PC-3 (cell line): ENCODE measurements at places on chromosomes 5 and 9.

DNA sequence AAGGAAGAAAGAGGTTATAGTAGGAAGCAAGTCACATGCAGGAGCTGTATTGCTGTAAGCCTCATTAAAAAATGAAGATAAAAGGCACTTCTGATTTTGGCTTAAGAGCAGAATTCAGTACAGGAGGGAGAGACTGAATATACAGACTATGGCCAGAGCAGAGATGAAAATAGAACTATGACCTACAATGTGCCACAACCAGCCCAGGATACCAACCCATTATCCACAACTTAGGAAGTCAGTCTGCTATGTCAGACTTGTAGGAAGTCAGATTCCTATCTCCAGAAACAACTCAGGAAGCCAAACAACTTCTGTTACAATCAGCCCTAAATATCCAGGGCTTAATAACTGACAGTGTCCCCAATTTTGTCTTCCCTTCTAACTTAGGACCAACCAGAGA is 156.2 kb upstream of the ANKH start:
- no peak for DNase-seq

DNA sequence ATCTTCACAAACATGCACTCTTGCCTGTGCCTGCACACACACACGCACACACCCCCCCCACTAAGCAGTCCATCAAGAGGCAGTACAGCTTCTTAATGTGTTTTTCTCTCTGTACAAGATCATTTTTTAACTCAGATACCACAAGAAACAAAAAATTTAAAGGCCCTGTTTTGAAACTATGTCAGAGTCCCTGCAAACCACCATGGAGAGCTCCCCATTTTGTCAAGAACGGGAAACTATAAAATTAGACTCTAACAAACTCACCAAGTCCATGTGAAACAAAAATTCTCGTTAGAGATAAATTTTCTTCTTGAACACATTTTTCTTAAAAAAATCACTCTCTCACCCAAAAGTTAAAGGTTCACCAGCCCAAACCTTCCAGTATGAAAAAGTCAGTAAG is 86.3 kb downstream of the ELAVL2 start:
- no peak for DNase-seq

GRCh38 chr9:121921444-121921843 is 171.7 kb downstream of the TTLL11 start:
- DNase-seq = no peak

DNA sequence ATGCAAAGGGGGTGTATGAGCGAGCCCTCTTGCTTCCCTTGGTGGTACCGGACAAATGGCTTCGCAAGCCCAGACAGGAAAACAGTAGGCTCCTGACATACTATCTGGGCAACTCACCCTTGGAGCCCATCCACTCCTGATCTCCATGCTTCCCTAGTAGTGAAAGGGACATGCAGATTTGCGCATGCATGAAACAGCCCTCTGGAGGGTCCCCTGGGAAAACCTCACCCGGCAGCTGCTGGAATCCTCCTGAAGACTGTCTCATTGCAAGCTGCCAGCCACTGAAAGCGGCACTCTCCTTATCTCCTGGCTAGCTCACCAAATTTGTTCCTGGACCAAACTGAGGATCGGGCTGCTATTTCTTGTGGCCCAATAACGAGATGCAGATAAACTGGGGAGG is 10.2 kb downstream of the ZNF169 start:
- no peak for DNase-seq

DNA sequence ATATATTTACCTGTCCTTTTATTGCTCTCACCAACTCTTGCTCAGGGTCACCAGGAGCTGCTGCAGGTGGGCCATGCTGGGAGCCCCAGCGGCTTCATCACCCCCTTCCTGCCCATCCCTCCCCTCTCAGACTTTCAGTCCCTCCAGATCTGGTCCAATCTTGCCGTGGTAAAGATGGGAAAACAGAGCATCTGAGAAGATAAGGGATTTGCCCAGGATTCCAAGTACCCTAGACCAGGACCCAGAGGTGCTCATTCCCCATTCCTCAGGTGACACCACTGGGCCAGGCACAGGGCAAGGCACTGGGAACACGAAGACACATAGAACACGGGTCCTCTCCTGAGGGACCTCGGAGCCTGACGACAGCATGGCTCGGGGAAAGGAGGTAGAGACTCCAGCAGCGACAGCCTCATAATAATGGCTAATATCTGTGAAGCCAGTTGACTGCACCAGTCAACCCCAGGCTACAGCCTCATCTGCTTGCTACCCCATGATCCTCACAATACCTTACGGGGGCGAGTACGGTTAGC is 18.0 kb downstream of the TMOD1 start:
- DNase-seq = no peak

- no peak for DNase-seq
Observed at GRCh38 chr5:151148583-151148982, 9.0 kb downstream of the ANXA6 start.

GRCh38 chr5:134458234-134459009 is 46.7 kb upstream of the CDKN2AIPNL start:
- DNase-seq = no peak

DNA sequence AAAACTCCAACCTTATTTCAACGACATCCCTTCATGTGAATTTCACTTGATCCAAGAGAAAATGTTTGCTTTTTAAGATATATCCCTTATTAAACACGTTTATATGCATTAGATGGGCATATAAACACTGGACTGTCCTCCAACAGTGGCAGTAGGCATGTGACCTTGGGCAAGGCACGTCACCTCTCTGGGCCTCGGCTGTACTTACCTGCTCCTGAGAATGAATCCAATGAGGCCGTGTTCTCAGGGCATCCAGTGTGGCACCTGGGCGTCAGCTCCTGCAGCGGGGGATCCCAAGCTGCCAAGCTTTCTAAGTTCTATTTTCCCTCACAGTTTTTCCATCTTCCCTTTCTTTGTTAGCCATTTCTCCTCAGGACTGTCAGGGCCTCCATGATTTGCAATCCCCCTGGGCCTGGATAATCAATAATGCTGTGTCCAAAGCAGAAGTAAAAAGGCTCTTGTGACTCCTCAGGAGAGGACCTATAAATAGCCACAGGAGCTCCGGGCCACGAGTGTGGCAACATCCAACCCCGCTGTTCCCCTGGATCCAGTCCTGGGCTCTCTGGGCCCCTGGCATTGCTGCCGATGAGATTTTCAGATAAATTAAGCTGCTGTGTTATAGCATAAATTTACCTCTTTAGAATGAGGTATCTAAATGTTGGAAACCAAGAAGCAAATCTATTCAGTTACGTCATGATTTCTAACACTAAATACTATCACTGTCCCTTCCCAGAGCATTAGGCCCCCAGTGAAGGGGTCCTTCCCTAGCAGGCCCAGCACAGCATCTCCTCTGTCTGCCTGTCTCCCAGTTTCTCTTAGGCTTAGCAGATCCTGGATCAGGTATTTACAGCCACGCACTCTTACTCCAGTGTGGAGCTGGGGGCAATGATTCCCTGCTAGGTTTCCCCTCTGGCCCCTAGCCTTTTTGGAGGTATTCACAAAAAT is 76.8 kb downstream of the PTPN3 start:
- no peak for DNase-seq

GRCh38 chr5:157613385-157614245 is 38.0 kb upstream of the ADAM19 start:
- DNase-seq = no peak

DNA sequence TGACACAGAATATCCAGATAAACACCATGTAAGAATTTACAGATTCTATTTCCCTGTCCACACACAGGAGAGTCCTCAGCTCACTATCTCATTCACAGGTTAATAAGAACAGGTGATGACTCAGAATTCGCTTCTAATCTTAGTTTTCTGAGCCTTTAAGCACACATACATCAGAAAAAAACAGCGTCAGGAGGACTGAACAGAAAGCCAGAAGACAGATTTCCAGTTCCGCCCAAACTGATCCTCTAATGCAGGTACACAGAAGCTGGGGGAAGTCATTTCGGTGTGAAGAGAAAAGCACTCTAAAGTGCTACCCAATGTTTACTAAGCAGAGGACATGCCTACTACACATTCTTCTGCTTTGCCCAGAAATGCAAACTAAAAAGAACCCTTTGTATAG is 1.6 kb downstream of the CEMIP2 start:
- DNase-seq = peak; percentile 42
